ENCODE measurements at places on chromosomes 1 and 21.

GRCh38 chr1:236507022-236507700 lies 16.6 kb upstream of the LGALS8 start:
- peak; percentile 22 for DNase-seq

- no peak for DNase-seq
These were observed 279.9 kb downstream of the DNM3 start for GRCh38 chr1:172121081-172121717.

GRCh38 chr1:8883491-8883890 lies 5.0 kb upstream of the ENO1 start:
- no peak for DNase-seq

- DNase-seq = no peak
These were observed 2.8 kb downstream of the PHTF1 start for GRCh38 chr1:113756461-113756860.

DNA sequence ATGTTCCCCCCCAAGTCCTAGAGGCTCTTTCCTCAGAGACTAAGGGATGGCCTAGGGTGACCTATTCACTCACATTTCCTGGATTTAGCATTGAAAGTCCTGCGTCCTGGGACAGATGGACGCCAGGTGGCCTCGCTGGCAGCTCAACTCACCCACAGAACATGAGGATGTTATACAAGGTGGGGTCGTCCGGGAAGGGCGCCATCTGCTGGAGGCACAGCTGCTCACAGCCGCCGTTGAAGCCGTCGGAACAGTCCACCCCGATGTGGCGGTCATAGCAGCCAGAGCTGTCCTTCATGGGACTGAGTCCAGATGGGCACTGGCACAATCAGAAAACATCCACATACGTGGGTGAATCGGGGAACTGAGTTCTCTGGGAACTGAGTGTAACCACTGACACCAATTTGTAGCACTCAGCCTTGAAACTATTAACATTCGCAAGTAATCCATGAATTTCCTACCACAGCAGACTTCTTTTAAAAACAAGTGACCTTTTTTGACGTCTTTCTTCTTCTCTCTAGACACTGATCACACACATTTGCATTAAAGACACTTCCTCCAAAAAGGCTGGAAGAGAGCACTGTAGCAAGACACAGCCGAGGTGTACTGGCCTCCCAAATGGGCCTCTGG lies 215.4 kb downstream of the ASTN1 start:
- peak; percentile 73 for DNase-seq

GRCh38 chr1:24418898-24419628 lies 3.5 kb downstream of the NIPAL3 start:
- no peak for DNase-seq

Data from NCI-H526 treated with DMSO at 0.1 percent for 48 hours (cell line).